Retina (tissue), 1 donor: ENCODE measurements at places on chromosomes 1 and 21.
A peak's percentile ranks its signal among the peaks of the same experiment; 100 is the strongest.

DNA sequence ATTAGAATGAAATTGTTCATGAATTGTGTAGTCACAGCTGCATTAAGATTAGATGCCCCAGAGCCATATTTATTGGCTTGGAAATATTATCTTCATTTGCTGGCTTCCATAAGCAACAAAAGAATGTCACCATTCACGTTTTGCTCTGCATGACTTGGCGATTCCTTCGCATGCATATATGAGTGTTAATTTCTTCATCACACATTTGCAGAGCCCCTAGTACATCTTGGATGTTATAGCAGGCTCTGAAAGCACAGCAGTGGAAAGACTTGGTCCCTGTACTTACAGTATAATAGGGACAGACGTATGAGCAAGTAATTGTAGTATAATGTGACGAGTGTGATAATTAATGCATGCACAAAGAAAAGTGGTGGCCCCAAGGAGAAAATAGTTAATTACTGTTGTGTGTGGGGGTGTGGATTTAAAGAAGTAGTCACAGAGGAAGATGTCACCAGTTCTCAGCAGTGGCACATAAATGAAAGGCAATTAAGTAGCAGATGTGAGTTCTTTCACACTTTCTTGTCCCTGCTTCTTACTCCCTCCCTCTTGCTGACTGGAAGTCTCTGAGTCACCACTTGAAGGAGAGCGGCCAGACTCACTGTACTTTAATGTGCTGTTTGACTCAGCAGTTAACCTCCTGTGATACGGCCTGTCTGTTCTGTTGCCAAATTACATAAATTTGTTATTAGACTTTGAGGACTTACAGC is 21.0 kb downstream of the S100A10 start:
- DNase-seq: peak; percentile 31

GRCh38 chr21:15774590-15774989 is 44.8 kb downstream of the USP25 start:
- no peak for DNase-seq

DNA sequence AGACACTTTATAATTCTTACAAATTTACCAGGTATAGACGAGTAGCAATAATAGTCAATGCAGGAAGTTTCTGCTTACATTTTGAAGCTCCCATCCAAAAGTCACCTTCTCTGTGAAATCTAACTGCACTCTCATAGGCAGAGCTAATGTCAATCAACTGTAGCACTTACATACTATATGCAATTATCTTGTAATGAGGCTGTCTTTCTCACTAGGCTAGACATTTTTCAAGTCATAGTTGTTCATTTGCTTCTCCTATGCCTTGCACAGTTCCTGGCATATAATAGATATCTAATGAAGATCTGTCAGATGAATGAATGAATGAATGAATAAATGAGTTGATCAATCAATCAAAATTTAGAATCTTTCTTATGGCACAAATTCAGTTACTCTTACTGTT is 273.0 kb upstream of the DAB1 start:
- DNase-seq: no peak

DNA sequence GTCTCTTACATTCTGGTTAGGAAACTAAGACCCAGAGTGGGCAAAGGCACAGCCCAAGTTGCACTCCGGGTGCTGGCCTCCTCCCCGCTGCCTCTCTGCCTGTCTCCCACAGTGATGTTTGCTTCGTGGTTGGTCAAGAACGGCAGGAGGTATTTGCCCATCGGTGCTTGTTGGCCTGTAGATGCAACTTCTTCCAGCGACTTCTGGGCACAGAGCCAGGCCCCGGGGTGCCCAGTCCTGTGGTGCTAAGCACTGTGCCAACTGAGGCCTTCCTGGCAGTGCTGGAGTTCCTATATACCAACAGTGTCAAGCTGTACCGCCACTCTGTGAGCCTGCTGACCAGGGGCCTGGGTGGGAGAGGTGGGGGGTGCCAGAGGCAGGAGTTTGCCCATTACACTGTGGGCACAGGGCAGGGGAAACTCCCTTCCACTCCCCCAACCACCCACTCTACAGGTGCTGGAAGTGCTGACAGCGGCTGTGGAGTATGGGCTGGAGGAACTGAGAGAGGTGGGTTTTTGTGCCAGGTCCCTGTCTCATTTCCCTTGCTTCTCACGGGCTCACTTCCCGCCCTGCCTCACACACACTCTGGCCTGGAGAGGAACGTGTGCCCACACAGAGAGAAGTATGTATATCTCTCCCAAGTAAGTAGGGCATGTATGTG is 1.9 kb downstream of the BTBD19 start:
- no peak for DNase-seq

DNA sequence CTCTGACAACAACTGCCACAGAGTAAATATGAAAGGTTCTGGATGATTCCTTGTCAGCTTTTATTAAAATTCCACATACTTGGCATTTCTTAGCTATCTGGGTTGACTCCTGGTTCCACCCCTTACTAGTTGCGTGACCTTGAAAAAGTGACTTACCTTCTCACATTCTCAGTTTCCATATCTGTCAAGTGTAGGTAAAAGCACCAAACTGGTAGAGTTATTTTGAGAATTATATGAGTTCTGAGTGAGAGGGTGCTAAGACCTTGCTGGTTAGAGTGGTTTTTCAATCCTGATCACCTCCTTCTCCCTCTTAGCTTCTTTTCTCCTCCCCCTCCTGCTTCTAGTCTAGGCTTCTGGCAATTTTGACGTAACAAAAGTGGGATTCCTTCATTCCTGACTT is 83.4 kb upstream of the ABCD3 start:
- DNase-seq: no peak

DNA sequence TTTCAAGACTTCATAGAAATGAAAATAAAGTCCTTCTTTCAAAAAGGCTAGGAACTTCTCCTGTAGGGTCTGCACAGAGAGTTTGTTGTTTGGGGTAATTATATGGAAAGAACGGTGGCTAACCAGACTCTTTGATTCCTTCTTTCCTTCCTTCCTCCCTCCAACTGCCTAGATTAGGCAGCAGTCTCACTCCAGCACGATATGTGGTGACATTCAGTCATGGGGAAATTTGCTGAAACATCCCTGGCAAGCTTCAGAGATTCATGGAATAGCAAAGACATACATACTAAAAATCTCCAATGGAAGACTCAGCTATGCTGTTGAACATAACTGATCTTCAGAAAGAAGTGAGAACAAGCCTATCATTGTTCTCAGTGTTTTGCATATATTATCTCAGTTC is 4.3 kb downstream of the NTMT2 start:
- DNase-seq: no peak

GRCh38 chr1:1603671-1604373 is 3.9 kb upstream of the FNDC10 start:
- DNase-seq: no peak

- no peak for DNase-seq
Observed at GRCh38 chr1:53608071-53608470, 130.9 kb downstream of the GLIS1 start.

GRCh38 chr21:14962217-14962616 is 102.6 kb downstream of the NRIP1 start:
- no peak for DNase-seq

DNA sequence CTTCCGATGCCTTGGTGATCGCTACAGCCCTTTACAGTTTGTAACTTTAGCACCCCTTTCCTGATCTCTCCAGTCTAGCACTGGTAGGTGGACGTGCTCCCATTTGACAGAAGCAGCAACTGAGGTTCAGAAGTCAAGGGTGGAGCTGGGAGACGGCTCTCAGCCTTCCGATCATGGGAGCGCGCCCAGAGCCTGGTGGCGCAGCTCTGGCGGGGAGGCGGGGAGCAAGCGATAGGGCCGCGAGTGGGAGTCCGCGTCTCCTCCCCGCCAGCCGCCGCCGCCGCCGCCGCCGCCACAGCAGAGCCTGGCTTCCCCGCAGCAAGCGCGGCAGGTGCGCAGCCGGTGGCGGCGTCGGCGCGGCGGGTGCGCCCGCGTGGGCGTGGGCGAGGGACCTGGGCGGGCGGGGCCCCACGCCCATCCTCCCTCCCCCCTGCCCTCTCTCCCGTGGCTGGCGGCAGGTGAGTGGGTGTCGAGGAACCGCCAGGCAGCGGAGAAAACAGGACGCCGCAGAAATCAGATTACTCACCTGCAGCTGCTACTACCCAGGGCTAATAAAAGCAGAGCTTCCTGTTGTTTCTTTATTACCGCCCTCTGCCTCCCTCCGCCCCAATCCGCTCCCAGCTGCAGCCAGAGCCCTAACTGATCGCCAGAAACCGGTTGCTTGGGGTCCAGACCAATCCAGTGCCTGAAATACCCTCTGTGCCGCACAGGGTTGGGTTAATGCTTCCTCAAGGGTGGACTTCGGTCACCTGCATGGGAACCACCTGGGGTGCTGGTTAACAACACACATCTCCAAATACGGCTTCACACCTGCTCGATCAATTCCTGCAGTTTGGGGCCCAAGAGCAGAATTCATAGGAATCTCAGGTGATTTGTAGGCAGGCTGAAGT is 60.2 kb upstream of the ID3 start:
- DNase-seq: no peak

- DNase-seq: no peak
Observed at GRCh38 chr1:71089536-71090270, 8.9 kb upstream of the ZRANB2 start.

- no peak for DNase-seq
Observed at GRCh38 chr1:160640359-160641123, 6.3 kb downstream of the SLAMF1 start.
